Endothelial cell of umbilical vein (primary cell): ENCODE measurements at places on chromosomes 11 and 22.

DNA sequence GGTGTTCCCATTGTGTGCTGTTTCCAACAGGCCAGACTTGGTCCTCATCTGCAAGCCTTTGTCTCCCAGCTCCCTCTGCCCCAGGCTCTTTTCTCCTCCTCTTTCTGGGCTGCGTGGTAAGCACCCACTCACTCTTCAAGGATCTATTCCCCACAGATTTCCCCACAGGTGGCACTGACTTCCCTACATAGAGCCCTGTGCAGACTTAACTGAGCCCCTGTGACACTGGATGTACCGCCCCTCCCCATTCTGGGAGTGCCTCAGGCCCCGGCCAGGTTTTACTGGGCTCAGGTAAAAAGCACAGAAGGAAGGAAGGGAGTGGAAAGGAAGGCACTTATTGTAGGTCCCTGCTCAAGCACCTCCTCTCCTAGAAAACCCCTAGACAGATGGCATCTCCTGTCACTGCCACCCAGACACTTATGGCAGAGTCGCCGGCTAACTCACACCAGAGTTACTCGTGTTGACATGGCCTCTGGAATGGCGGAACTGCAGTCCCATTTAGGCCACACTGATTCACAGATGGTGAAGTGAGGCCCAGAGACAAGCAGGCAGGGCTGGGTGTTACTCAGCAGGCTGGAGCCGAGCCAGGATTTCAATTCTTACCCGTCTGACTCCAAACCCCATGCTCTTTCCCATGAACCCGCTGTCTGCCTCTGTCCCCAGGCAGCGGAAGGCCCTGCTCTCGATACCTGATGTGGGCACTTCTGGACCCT is 47.2 kb downstream of the LRRC32 start:
- DNase-seq, result peak; percentile 29

DNA sequence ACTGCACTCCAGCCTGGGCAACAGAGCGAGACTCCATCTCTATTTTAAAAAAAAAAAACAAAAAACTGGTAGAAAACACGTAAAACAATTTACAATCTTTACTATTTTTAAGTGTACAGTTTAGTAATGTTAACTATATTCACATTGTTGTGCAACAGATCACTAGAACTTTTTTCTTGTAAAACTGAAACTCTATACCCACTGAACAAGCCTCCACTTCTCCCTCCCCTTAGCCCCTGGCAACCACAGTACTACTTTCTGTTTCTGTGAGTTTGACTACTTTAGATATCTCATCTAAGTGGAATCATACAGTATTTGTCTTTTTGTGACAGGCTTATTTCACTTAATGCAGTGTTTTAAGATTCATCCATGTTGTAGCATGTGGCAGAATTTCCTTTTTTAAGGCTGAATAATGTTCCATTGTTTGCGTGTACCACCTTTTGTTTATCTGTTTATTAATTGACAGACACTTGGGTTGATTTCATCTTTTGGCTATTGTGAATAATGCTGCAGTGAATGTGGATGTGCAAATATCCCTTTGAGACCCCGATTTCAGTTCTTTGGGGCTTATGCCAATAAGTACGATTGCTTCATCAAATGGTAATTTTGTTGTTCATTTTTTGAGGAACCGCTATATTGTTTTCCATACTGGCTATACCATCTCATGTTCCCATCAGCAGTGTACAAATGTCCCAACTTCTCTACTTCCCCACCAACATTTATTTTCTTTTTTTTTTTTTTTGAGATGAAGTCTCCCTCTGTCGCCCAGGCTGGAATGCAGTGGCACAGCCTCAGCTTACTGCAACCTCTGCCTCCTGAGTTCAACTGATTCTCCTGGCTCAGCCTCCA is 11.0 kb downstream of the DDB2 start:
- DNase-seq, result no peak

DNA sequence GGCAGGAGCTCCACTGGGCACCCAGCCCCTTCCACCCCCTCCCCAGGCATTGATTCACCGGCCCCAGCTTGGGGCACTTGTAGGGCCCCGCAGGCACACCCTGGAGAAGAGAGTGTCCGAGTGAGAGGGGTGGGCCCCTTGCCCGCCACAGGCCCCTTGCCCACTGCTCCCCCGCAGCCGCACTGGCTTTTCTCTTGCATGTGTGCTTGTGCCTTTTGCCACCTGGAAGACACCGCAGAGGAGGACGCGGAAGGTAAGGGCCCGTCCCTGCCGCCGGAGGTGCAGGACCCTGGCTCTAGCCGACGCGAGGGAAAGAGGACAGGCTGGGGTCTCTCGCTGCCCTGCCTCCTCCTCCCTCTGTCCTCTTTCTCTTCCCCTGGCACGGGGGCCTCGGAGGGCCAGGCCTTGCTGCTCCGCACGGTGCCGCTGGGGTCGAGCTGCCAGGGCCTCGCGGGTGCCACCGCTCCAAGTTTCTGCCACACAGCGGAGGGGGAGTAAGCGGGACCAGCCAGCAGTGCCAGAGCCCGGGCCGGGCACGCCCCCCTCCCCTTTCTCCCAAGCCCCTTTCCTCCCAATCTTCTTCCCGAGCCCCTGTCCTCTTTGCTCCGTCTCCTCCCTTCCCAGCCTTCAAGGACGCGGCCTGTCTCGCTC is 9.5 kb downstream of the TNNT3 start:
- DNase-seq, result no peak

DNA sequence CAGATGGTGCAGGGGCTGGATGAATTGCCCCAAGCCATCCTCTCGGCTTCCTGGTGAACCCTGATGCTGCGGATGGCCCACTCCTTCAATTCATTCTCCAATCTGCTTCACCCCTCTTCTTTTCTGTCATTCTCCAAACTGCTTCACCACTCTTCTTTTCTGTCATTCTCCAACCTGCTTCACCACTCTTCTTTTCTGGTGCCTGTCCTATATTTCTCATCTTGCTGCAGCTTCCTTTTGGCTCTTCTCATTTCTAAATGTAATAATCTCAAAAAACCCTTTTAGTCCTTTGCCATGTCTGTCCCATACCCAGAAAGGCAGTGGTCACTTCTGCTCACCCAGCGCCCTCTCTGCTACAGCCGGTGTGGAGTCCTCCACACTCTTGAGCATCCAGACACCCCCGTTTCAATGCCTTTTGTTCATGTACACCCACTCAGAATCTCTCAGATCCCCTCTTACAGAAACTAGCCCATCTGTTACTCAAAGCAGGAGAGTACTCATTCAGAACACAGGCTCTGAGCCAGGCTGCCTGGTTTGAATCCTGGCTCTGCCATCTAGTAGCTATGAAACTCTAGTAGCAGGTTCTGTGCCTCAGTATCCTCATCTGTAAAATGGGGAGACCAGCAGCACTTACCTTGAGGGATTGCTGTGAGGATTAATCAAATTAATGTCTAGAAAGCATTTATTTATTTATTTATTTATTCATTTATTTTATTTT is 14.9 kb downstream of the SERPIND1 start:
- no peak for DNase-seq

GRCh38 chr22:46067159-46068111 is 82.9 kb upstream of the PPARA start:
- peak; percentile 62 for DNase-seq

DNA sequence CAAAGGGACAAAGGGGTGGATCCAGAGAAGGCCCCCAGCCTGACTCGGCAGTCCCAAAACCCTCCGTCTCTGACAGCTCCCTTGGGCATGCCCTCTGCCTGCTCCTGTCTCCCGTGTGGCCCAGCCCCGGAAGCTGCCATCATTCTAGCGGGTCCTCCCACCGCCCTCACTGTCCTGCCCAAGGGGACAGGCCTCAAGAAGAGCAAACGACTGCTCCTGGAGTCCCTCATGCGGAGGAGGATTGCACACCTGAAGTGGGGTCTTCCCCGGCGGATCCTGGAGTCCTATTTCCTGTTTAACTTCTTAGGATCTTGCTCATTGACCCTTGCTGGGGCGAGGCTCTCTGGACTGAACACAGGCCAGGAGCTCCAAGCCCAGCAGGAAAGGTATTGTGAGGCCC is 2.6 kb upstream of the MEI1 start:
- DNase-seq, result no peak

DNA sequence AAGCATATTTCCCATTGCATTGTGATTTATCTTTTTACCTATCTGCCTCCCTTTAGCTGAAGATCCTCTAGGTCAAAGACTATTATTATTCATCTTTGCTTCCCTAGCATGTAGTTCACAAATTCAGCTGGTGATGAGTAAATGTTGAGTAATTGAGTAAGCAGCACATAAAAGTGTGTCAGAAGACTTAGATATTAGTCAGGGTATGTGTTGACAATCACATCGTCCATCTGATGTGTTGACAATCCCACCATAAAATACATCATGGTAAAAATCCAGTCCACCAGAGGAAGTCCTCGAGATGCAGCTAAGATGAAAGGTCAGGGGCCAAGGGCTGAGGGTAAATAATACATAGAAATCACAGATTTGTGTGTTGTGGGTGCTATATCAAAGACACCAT is 22.9 kb upstream of the ABTB2 start:
- no peak for DNase-seq

DNA sequence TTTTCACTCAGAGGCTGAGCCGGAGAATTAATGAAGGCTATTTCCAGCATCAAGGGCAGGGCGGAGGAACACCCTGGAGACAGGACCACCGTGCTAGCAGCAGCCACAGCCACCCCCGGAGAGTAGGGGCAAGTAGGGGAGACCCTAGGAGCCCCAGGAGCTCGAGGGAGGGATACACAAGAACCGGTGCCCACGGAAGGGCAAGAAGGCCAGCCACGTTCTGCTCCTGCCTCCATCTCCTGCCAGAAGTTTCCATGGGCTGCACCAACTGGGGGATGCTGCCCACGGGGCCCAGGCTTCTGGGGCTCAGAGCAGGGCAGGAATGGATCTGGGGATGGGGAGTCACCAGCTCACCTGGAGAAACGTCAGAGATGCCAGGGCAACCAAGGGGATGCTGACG is 626.8 kb downstream of the TBC1D22A start:
- DNase-seq, result no peak

DNA sequence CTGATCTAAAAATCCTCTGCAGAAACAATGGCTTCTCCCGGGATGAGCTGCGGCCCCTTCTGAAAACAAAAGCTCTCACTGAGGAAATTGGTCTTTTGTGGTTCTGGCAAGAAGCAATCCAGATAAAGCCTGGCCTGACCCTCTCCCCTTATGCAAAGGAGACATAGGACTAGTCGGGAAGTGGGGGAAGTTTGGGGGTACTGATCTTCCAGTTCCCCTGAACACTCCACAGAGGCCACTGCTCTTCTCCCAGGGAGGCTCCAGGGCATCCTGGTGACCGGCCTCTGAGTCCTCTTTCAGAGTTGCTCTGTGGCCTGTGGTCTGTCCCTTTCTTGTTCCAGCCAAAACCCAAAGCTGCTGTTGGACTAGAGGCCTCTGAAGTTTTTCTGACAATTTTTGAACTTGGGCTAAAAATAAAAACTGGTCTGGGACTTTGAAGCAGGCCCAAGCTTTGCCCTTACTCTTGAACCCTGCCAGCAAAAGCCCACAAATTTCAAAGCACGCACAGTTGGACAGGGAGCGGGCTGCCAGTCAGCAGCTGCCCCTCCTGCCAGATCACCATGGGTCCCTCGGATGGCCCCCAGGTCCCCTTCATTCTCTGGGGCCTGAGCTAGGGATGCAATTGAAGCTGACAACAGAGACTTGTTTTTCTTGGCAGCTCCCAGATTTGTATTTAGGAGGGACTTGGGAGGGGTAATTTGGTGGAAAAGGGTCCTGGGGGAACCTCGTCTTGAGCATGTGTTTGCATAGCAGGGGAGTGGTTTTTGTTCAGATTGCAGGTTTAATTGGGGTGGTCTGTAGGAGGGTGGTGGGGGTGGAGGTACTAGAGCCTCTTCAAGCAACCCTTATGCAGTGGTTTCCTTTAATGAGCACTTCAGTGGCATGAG is 381.6 kb upstream of the CADM1 start:
- no peak for DNase-seq

- DNase-seq, result no peak
Observed at GRCh38 chr11:94224078-94224477, 80.3 kb upstream of the IZUMO1R start.

DNA sequence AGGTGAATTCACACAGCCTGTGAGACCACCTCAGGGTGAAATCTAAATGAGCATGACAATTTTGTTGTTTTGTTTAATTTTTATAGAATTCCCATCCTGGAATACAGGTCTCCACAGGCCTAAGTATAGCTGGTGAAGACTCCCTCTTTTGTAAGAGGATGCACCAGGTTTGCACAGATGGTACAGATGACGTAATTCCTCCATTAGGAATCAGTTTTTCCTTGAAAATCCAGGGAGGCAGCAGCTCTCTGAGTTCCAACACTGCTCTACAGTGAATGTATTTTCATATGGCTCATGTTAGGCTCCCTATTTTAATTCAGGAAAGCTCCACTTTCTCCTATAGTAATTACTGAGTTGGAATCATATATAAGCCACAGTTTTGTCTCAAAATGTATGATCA is 47.2 kb downstream of the USP28 start:
- DNase-seq, result no peak

GRCh38 chr11:72218251-72218745 is 1.7 kb downstream of the FOLR2 start:
- no peak for DNase-seq

DNA sequence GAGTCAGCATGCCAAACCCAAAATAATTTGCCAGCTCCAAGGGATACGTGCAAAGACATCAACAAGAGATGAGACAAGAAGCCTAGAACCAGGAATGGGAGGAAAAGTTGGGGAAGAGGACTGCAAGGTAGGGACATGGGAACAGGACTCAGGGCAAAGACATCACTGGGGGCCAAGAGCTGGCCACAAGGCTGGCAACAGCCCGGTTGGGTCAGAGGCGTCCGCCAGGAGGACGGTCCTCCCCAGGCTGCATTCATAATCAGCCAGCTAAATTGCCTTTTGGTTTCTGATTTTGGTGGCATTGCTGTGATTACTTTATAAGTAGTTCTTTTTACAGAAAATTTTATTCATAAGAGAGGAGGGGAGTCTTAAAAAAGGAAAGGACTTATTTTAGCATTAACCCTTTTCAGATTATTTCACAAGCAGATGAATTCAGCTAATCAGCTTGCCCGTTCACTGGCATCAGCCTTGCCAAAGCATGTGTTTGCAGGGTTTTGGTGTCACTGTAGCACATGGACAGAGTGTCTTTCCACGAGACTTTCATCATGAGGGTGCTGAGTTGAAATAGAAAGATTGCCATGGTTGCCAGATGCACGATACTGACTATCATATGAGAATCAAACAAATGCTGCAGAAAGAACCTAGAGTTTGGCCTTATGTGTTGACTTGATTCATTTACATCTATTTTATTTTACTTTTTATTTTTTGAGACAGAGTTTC is 23.2 kb upstream of the NAV2 start:
- DNase-seq, result no peak

- peak; percentile 86 for DNase-seq
Observed at GRCh38 chr11:29306527-29306926, 710.3 kb downstream of the KCNA4 start.

DNA sequence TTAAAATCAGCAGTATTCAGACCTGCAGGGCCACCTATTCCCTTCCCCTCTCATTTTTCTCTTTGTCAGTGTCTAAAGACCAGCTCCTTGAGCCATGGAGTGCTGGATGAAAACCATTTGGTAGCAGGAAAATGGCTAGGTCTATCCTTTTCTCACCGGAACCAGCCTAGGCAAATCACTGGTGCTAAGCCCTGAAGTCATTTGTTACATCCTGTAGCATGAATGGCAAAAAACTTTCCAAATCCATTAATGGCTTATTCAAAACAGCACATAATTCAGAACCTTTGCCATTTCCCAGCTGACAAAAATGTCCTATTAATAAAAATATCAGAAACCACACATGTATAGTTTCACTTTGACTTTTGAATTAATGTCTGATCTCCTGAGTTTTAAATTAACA is 209.5 kb upstream of the E2F8 start:
- DNase-seq, result no peak

- no peak for DNase-seq
Observed at GRCh38 chr22:29348956-29349355, 33.5 kb upstream of the RASL10A start.
